ENCODE measurements at places on chromosomes 2 and 18.

DNA sequence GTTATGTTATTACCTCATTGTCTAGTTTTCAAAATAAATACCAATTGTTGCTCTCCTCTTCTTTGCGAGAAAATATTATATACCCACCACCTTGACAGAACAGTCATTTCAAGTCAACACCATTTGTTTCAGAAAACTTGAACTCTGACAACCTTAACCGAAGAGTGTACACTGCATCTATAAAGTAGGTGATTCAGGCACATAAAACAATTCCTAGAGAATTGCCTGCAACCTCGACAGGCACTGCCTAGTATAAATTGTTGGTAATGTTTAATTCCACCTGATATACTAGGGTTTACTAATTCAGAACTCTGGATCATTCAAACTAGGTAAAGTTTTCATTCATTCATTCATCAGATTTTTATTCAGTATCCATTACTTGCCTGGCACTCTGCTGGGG, 121.8 kb downstream of the AKAIN1 start:
- no peak for DNase-seq

DNA sequence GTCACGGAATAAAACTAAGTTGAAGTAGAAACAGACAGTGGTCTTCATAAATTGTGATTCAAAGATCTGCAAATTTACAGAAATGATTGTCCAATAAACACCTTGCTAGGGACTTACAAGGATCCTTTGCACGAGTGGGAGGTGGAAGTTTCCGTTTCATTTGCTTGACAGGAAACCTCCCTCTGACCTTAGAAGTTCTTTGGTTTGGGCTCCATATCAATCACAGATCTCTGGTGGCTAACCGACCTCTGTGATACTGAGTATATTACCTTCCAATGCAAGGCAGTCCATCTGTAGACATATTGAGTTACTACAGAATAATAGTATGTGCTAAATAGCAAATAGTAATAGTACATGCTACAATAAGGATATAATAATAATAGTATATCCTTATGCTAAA, 33.7 kb upstream of the RNF152 start:
- DNase-seq = no peak

GRCh38 chr18:28002841-28003240, 174.1 kb downstream of the CDH2 start:
- no peak for DNase-seq

DNA sequence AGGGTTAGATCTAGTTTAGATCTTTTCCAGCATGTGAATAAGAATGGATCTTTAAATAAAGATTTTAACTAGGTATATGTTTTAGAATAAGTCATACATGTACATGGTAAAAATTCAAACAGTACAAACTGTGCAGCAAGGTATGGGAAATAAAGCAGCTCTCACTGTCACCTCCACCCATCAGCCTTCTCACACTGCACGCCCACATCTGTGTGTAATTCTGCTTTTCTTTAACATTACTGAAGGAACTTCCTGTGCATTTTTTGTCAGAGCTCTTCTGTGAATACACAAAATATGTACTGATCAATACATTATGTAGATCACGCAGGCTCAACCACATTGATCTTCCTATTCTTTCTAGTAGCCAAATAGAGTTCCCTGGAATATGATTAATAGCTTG, 3.4 kb downstream of the CASP8 start:
- DNase-seq = no peak

DNA sequence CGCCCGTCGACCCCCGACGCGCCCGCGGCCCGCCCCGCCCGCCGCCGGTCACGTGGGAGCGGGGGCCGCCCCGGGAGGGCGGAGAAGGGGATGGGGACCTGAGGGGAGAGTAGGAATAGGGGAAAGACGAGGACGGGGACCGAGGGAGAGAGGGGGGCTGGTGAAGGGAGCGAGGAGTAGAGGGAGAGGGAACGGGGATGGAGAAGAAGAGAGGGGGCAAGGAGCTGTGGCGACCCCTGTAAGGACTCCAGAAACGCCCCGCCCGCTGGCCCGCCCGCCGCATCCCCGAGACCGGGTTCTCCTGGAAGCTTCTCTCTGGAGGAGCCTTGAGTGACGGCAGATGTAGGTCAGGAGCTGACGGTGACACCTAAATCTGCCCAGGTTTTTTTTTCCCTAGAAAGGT, 615 bp downstream of the ADNP2 start:
- no peak for DNase-seq

- no peak for DNase-seq
Observed at GRCh38 chr18:77131100-77131651, 1.4 kb downstream of the MBP start.

- DNase-seq = no peak
Observed at GRCh38 chr18:62334120-62334519, 9.0 kb downstream of the TNFRSF11A start.

DNA sequence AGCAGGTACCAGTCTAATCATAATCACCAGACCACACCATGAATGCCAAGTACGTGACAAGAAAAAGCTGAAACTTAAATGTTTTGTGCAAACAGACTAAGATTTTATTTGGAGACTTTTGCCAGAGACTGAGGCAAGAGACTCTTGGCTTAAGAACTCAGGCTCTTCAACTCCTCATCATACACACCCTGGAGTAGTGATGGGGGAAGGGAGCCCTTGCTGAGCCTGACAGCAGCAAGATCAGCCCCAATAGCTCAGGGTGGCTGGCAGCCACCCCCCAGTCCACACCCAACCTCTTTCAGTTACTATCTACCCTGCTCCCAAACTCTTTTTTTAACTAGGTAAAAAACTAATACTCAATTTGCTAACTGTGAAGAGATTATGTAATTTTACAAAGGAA, 114.8 kb downstream of the CCBE1 start:
- DNase-seq = no peak

DNA sequence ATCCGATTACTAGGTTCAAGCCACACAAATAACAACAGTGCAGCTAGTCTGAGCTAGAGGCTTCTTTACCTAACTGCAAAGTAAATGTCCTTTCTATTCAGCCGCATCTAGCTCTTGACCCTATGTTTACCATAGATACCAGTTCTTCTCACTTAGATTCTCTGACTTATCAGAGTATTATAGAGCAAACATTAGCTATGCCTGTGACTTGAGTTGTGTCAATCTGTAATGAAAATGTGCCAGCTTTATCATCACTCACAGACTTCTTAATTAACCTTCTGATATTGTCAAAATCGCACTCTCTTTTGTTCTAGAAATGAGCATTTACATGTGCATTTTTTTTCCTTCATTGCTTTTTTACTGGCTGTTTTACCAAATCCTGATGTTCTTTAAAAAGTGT, 79.9 kb downstream of the BCL11A start:
- no peak for DNase-seq

GRCh38 chr18:5455674-5456073, 88.1 kb downstream of the EPB41L3 start:
- no peak for DNase-seq

GRCh38 chr2:77778917-77779316, 256.7 kb upstream of the LRRTM4 start:
- no peak for DNase-seq

DNA sequence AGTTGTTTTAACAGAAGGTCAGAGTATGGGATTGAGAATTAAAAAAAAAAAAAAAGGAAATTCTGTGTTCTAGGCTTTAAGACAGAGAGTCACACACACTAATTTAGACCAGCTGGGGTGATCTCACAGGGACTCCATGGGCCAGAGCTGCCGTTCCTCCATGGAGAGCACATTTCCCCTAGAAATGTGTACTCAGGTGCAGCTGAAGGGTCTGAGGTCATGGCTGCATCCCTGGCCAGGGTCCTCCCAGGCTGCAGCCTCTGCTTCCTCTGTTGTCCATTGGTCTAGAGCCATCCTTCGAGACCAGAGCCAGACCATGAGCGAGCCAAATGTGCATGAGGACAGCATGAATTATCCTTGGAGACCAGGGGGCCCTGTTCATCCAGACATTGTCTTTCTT, 190.1 kb upstream of the TNP1 start:
- DNase-seq = no peak

GRCh38 chr2:232869138-232870017, 686 bp upstream of the SNORC start:
- DNase-seq = no peak

DNA sequence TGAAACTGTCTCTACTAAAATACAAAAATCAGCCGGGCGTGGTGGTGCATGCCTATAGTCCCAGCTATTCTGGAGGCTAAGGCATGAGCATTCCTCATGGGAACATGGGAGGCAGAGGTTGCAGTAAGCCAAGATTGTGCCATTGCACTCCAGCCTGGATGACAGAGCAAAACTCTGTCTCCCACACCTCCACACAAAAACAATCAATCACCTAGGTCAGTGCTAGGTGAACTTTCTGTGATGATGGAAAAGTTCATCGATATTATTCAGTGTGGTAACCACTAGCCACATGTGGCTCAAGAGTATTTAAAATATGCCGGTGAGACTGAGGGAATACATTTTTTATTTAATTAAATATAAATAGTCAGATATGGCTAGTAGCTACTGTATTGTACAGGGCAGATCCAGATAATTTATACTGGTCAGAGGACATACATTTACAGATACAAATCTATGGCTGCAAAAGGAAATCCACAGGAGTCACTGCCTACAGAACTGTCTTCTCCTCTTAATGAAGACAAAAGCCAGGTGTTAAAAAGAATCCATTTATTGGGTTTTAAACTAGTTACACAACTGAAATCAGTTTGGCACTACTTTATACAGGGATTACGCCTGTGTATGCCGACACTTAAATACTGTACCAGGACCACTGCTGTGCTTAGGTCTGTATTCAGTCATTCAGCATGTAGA, 3.9 kb upstream of the GPR75 start:
- no peak for DNase-seq

DNA sequence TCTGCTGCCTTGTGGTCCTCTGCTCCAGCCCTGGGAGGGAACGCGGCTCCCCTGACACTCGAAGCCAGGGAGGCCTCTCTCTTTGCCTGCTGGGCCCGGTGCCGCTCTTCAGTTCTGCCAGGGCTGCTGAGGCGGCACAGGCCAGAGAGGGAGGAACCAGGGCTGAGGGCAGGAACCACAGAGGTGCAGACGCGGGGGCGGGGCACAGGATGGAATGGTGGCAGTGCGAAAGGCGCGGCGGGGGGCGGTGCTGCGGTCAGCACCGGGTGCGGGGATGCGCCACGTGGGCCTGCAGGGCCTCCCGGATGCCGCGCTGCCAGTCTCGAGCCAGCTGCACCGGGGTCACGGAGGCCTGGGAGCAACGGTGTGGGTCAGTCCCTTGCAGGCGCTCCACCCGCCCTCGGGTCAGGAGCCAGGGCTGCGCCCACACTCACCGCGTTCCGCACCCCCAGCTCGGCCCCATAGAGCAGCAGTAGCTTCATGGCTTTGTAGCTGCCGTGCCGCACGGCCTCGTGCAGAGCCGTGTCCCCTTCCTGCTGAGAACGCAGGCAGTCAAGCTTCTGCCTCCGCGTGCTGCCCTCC, 4.4 kb downstream of the ANKRD23 start:
- DNase-seq = no peak

- DNase-seq = no peak
Observed at GRCh38 chr2:238693337-238694093, 154.4 kb upstream of the TWIST2 start.

DNA sequence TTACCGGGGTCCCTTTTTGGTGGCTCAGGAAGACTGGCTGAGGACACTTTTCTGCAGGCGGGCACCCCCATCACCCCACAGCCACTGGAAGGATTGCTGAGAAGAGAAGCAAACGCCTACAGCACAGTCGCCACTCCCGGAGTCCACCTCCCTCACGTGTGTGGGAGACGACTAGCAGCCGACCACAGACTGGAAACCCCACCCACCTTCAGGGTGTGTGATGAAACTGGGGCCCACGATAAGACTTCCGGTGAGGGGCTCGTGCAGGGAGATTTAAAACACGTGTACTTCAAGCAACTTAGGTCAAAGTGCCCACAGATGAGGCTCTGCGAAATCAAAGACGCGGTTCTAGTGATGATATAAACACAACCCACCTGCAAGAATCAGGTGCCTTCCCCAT, 26.3 kb downstream of the MBP start:
- no peak for DNase-seq

DNA sequence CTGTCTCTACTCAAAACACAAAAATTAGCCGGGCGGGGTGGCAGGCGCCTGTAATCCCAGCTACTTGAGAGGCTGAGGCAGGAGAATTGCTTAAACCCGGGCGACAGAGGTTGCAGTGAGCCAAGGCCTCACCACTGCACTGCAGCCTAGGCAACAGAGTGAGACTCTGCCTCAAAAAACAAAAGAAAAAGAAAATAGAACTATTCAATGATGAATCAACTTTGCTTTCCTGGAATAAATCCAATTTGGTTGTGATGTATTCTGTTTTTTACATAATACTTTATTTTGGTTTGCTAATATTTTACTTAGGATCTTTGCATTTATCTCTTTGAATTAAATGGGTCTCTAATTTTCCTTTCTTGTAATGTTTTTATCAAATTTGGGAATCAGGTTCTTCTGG, 86.3 kb upstream of the MBOAT2 start:
- DNase-seq = no peak

DNA sequence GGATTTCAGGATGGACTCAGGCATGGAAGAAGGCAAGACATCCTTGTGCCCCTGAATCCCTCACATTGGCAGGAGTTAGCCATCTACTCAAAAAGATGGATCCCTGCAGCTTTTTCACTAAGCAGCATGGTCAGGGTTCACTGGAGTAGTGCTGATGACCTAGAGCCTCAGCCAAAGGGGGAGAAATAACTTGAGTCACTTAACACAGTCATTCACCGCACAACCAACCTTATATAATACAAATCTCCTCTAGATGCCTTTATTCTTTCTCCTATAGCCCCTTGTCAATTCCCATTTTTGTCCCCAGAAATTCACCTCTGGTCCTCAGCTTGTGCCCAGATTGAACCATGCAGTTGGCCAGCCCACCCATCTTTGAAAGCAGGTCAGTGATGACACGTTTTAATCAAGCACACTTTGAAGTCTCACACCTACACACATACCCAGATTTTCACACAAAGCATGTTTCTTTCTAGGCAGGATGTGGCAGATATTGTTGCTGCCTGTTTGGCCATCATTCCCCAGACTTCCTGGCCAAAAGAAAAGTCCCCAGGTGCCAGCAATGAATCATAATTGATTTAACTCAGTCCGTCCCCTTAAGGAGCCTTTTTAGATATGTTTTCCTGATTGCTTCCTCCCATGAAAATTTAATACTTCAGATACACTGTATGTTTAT, 84.2 kb downstream of the LBH start:
- no peak for DNase-seq

GRCh38 chr2:159516241-159516758, 100.0 kb downstream of the BAZ2B start:
- no peak for DNase-seq

GRCh38 chr18:70672581-70672980, 383.7 kb downstream of the SOCS6 start:
- no peak for DNase-seq

GRCh38 chr18:74930616-74931015, 278.3 kb downstream of the PTGR3 start:
- DNase-seq = no peak

- DNase-seq = no peak
Observed at GRCh38 chr2:188028739-188029138, 262.9 kb upstream of the GULP1 start.
